ENCODE measurements at places on chromosomes 16 and 17.

- DNase-seq = no peak
Measured at GRCh38 chr16:617855-618254, 12.9 kb upstream of the WFIKKN1 start.

DNA sequence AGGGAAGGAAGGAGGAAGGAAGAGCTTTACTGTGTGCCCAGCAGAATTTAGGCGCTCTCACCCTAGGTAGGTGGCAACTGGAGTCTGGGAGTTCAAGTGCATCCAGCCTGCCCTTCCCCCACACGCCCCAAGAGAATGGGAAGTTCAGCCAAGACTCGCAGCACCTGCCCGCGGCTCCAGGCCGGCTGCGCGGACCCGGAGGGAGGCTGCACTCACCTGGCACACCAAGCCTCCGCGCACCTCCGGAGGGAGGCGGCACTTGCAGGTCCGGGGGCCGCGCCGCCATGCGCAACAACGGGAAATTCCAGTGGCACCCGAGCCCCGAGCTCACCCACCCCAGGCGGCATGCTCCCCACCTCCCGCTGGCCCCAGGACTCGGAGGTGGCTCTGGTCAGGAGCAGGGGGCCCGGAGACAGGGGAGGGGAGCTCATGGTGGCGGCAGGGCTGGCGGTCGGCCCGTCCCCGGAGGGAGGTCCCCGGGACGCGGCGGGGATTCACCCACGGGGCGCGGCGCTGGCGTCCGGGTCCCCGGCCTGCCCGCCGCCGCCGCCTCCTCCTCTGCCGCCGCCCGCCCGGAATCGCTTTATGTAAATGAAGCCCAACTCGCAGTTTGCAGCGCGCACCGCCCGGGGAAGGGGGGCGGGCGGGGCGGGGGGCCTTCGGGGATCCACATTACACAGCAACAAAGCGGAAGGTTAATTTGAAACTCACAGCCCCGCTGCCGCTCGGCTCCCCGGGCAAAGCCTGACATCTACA lies at the start of gene ZFHX3:
Gene ZFHX3 (minus strand): TSS at position 593 of the 756 bp plus-strand sequence. CDS start 87,983 bp downstream, outside the sequence.
- DNase-seq = peak; percentile 84

DNA sequence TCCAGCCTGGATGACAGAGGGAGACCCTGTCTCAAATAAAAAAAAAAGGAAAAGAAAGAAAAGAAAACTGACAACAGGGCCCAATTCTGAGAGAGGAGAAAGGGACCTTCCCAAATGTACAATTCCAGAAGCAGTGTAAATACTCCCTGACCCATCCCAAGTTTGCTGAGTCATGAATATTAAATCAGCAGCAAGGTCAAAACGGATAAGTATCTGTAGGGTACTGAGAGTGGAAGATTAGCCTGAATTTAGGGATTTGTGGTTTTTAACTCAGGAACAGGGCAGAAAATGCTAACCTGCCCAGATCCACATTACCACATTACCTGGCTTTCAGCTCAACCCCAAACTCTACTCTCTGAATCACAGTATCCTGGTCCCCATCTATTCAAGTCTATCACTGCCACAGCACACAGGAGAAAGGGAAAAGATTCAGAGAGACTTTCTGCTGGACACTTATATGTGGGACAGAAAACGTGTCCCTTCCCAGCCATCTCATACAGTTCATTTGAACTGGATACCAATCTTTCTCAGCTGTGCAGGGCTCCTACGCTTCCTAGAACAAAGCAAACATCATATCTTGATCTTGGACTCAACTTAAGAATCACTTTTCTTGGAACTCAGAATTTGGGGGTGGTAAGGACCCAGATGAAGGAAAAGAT lies 2.9 kb downstream of the FXR2 start:
- no peak for DNase-seq

DNA sequence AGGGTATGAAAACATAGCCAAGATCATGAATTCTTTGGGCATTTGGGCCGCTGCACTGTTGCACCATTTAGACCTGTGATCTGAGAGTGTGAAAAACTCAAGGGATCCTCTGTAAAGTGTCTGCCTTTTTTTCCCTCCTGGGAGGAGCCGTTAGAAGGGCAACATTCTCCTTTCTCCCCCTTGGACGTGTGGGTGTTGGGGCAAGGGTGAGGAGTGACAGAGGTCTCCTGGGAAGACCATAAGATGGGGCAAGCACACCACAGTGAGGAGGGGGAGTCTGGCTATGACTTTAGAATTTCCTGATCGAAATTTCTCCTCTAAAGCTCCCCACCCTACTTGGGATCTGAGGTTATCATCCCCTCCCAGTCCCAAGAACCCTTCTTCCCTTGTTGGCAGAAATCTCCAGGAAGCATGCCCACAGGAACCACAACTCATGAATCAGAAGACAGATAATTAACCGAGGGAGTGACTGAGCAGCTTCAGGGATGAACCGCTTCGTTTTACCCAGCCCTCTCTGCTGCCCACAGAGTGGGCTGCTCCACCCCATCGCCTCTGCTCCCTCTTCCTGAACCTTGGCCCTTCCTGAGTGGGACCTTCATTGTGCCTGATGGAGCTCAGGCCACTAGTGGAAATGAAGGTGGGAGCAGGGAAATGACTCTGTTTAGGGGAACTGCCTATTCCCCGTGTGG lies 4.2 kb downstream of the ITGB3 start:
- DNase-seq = no peak

GRCh38 chr16:80993834-80994233 lies 12.9 kb downstream of the CMC2 start:
- no peak for DNase-seq

DNA sequence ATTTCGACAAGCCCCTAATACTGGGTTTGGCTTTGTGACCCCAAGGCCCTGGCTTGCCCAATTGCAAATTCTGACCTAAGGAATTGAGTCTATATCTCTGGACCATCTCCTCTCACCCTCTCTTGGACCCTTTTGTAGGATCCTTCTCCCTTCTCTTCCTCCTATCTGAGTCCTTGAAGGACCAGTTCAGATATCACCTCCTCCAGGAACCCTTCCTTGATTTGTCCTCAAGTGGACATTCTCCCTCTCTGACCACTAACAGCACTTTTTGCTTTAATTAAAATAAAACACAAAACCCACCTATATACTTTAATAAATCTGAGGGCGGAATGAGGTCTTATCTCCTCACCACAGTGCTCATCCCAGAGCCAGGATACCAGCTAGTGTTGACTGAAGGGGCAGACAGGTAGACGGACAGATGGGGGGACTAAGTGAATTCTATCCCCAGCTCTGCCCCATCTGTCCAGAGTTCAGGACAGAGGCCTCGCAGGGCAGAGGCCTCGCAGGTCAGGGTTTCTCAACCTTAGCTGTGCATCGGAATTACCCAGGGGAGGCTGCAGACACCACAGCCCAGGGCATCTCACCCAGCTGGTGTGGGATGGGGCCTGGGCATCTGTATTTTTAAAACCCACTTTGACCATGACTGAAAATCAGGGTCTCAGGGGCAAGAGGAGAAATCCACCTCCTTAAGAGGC lies 9.1 kb downstream of the PLCD3 start:
- no peak for DNase-seq

GRCh38 chr16:26342621-26343020 lies 650.9 kb downstream of the HS3ST4 start:
- DNase-seq = no peak

DNA sequence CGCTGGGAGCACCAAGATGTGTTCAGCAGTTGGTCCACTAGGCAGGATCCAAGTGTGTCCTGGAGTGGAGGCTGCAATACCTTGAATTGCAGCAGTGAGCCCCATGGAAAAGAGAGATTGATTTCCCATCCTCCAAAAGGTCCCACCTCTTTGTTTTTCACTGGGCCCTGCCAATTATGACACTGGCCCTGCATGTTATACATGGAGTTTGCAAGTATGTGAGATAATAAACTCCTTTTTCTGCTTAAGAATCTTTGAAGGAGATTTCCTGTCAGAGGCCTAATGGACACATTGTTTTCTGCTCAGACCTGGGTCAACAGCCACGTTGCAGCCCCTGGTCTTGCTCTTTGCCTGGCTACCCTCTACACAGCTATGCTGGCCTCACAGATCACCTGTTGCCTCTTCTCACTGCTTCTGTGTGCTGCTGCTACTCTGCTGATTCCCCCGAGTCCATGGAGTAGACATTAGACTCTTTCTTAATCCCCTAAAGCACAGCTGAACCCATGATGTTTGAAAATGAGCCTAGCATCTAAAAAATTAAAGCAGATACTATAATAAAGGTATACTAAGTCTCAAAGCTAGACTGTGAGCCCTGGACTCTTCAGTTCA lies 341.9 kb upstream of the CDH11 start:
- DNase-seq = no peak

DNA sequence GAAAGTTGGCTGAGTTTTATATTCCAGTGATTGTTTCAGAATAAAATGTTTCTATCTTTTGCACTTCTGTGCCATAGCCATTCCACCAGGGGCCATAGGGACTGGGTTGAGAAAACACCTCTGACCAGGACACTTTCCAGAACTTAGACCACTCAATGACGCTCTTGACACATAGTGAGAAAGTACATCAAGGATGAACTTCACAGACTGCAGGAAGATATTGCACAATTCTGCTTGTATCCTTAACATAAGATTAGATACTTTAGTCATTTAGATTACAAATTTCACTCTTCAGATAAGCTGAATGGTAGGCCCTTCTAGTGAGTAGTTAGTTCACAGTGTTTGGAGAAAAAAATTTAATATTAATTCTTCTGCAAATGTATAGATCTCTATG lies 13.0 kb upstream of the MPHOSPH6 start:
- no peak for DNase-seq

DNA sequence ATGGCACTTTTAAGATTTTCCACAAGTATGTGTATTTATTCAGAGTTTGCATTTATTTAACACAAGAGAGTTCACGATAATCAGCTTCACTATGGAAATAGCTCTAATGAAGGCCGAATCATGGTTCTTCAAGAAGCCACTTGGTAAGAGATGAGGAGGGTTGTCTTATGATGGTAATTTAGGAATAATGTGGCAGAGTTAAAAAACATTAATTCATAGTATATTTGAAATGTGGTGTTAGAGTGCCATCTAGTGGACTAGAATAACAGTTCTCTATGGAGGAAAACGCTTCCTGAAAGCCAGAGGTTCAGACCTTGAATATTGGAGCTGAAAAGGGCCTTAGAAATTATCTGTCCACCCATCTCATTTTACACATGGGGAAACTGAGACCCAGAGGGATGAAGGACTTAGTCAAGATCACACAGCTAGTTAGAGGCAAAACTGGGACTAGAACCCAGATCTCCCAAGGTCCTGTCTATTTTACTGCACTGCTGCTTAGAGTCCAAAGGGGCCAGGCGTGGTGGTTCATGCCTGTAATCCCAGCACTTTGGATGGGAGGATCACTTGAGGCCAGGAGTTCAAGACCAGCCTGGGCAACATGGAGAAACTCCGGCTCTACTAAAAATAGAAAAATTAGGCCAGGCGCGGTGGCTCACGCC lies 33.8 kb upstream of the KPNB1 start:
- DNase-seq = peak; percentile 77

GRCh38 chr16:11253009-11253994 lies 2.7 kb downstream of the SOCS1 start:
- no peak for DNase-seq

DNA sequence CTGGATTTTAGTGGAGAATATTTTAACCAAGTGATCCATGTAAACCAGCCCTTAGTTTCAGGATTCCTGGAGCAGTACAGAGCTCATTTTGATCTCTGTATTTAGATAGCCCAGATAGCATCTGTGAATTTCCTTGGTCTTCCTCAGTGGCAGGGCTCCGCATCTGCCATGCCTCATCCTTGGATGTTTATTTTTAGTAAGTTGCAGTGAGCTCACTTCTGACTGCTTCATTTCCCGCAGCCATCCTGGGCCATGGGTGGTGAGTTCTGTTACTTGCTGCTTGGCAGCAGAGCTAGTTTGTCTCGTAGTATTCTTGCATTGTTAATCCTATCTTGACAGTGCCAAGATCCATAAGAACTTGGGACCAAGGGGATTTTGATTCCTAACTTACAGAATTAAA lies 33.7 kb downstream of the IST1 start:
- DNase-seq = no peak

GRCh38 chr17:9568957-9569588 lies 6.5 kb downstream of the STX8 start:
- no peak for DNase-seq

GRCh38 chr17:39863918-39864746 lies at the start of gene IKZF3:
Gene IKZF3, minus strand, starts transcription at chr17:39864312. Its CDS starts 186 bp downstream, at chr17:39864126.
- DNase-seq = peak; percentile 73

- no peak for DNase-seq
Measured at GRCh38 chr17:76969598-76970172, 101.5 kb downstream of the MGAT5B start.

DNA sequence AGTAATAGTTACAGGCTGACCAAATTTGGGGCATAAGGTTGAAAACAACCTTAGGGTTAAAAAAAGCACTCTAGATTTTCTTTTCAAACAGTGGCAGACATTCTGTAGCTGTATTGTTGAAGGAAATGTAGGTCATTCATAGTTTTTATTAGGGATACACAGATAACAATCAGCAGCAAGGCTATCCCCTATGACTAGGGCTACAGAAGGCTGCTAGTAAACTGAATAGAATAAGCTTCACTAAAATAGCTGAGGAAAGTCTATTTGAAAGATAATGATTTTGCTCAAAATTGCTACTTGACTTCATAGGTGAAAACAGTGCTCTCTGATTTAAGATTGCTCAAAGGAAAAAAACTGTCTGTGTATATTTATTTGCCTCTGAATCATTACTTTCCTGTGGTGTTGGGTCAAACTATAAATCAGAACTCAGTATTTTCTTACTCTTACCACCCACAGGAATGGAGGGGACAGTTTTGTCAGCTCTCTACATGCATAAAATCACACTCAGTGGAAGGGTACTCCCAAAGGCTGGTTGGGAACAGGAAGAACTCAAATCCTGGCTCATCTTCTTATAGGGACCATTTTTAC lies 24.8 kb downstream of the RPGRIP1L start:
- no peak for DNase-seq

- DNase-seq = peak; percentile 68
Measured at GRCh38 chr16:85402910-85403692, 210.0 kb upstream of the GSE1 start.

DNA sequence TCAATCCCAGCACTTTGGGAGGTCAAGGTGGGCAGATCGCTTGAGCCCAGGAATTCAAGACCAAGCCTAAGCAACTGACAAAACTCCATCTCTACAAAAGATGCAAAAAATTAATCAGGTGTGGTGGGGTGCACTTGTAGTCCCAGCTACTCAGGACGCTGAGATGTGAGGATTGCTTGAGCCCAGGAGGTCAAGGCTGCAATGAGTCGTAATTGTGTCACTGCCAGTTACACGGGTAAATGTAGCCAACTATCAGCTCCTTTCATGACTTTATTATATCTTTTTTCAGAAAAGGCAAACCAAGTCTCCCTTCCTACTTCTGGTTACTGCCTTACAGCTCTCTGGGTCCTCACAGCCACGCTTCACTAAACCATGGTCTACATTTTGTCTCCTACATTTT lies 4.0 kb downstream of the SDF2 start:
- no peak for DNase-seq

GRCh38 chr17:51166987-51167931 lies 1.0 kb downstream of the NME2 start:
- peak; percentile 34 for DNase-seq
